ENCODE measurements at places on chromosomes 7 and 10. TPM values are rescaled to one million over a fixed set of nuclear protein-coding genes. Genes with fewer than 3 reads are reported as not detected.

GRCh38 chr10:131215776-131216175, 95.7 kb downstream of the TCERG1L start:
- no peak for DNase-seq

Gene PRLHR
- polyA plus RNA-seq = not detected

GRCh38 chr7:156397249-156397648, 243.3 kb upstream of the RNF32 start:
- DNase-seq = no peak

- no peak for DNase-seq
Observed at GRCh38 chr10:30825495-30825894, 195.9 kb upstream of the LYZL2 start.

Gene LIPA
- polyA plus RNA-seq = 33.5 TPM

GRCh38 chr7:23438171-23438570, 32.1 kb downstream of the IGF2BP3 start:
- DNase-seq = no peak

Gene KLF14
- polyA plus RNA-seq = 1.6 TPM

DNA sequence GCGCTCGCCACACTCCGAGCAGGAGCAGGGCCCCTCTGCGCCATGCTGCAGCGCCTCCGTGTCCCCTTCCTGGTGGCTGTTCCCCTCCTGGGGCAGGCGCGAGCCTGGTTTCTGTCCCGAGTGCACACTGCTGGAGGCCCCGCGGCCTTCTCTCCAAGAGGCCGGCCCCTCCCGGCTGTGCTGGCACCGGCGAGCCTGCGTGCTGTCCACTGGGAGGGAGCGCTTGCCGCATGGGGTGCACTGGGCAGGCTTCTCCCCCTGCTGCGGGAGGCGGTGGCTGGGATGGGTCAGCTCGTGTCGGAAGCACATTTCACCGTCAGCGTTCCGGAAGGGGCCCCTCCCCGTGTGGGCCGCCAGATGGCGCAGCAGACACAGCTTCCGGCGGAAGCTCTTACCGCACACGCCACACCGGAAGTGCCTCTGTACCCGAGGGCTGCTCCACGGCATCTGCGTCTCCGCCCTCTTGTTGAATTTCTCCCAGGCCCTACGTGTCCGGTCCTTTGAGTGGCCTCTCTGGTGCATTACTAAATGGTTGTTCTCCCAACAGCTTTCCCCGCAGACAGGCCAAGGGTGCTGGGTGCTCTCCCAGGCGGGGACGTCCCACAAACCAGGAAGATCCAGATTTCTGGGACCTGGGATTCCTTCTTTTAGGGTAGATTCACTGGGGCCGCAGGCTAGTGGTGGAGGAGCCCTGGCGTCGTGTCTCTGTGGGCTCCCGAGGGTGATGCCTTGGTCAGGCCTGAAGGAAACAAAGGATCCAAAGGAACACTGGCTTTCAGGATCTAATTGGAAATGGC, 18.7 kb downstream of the ZNF786 start:
- peak; percentile 17 for DNase-seq
